ENCODE measurements at places on chromosomes 12 and 14. TPM values are rescaled to one million over a fixed set of nuclear protein-coding genes. Genes with fewer than 3 reads are reported as not detected.

The MEG3 gene
- polyA plus RNA-seq: 309 TPM

The BCL2L14 gene
- polyA plus RNA-seq: 0.75 TPM

The BCL7A gene
- 41.7 TPM for polyA plus RNA-seq

The SSPN gene
- 17.7 TPM for polyA plus RNA-seq

The TAS2R31 gene
- polyA plus RNA-seq: 2.9 TPM

The CEBPE gene
- polyA plus RNA-seq: 0.22 TPM

The KANSL2 gene
- polyA plus RNA-seq: 55.5 TPM

The FBRSL1 gene
- 84.7 TPM for polyA plus RNA-seq

The DDX47 gene
- 81.2 TPM for polyA plus RNA-seq

The RERG gene
- polyA plus RNA-seq: 31.8 TPM

The RDH11 gene
- 111 TPM for polyA plus RNA-seq

The PYGL gene
- 20.1 TPM for polyA plus RNA-seq

The PRDM4 gene
- 43.8 TPM for polyA plus RNA-seq

The NUP37 gene
- 40.0 TPM for polyA plus RNA-seq

The HOXC9 gene
- 25.5 TPM for polyA plus RNA-seq

The LYZ gene
- polyA plus RNA-seq: 35.6 TPM

The CCND2 gene
- 58.5 TPM for polyA plus RNA-seq

The C1QL4 gene
- 2.2 TPM for polyA plus RNA-seq

The TPPP2 gene
- polyA plus RNA-seq: 3.6 TPM

The NTN4 gene
- polyA plus RNA-seq: 119 TPM

The MGP gene
- polyA plus RNA-seq: 56.9 TPM

The CLEC12A gene
- polyA plus RNA-seq: 1.1 TPM

The RNFT2 gene
- polyA plus RNA-seq: 6.7 TPM

The TAC3 gene
- polyA plus RNA-seq: 0.24 TPM

The P3H3 gene
- polyA plus RNA-seq: 35.2 TPM

The CPNE6 gene
- not detected for polyA plus RNA-seq

The SLC6A15 gene
- polyA plus RNA-seq: 0.53 TPM

The ZCRB1 gene
- polyA plus RNA-seq: 93.0 TPM

The RFX4 gene
- polyA plus RNA-seq: not detected

The MDM1 gene
- 36.8 TPM for polyA plus RNA-seq

The RAD51AP1 gene
- 22.7 TPM for polyA plus RNA-seq

The FOXA1 gene
- polyA plus RNA-seq: 3.3 TPM

The IFNG gene
- not detected for polyA plus RNA-seq

The CAPZA3 gene
- 0.37 TPM for polyA plus RNA-seq

The KRT6C gene
- not detected for polyA plus RNA-seq

The FAM222A gene
- 9.3 TPM for polyA plus RNA-seq

The BEGAIN gene
- polyA plus RNA-seq: 2.4 TPM

The RIPK3 gene
- 2.5 TPM for polyA plus RNA-seq

The CISTR gene
- polyA plus RNA-seq: not detected

The ANO6 gene
- polyA plus RNA-seq: 77.1 TPM

The CLEC4C gene
- polyA plus RNA-seq: not detected

The PLEKHH1 gene
- polyA plus RNA-seq: 43.9 TPM

The ITGB7 gene
- polyA plus RNA-seq: 2.3 TPM

The SPX gene
- 17.0 TPM for polyA plus RNA-seq
